Hematopoietic multipotent progenitor cell treated with erythropoietin and hydrocortisone succinate and interleukin-3 and kit ligand, for 6 days (in vitro differentiated cells): ENCODE measurements at places on chromosomes 12 and 14.
A peak's percentile ranks its signal among the peaks of the same experiment; 100 is the strongest.

GRCh38 chr12:109652233-109652976, 61.2 kb upstream of the FAM222A start:
- no peak for DNase-seq

DNA sequence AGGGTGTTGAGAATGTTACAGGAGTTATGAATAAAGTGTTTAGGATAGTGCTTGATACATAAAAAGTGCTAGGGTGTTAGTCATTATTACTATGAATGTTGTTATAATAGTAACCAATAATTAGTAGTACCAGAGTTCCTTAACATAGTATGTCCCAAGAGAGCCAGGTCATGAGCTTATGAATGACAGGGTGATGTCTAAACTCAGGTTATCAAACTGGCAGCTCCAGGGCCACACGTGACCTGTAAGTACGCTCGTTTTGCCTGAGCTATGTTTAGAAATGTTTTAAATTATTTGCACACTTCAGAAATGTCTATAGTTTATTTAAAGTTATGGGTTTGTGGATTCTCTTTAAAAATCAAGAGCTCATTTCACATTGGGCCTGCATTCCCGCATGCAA, 14.1 kb upstream of the GRIP1 start:
- DNase-seq: no peak

- no peak for DNase-seq
Observed at GRCh38 chr12:103043531-103044486, 86.3 kb downstream of the ASCL1 start.

GRCh38 chr14:25010471-25010870, 39.5 kb downstream of the STXBP6 start:
- no peak for DNase-seq

DNA sequence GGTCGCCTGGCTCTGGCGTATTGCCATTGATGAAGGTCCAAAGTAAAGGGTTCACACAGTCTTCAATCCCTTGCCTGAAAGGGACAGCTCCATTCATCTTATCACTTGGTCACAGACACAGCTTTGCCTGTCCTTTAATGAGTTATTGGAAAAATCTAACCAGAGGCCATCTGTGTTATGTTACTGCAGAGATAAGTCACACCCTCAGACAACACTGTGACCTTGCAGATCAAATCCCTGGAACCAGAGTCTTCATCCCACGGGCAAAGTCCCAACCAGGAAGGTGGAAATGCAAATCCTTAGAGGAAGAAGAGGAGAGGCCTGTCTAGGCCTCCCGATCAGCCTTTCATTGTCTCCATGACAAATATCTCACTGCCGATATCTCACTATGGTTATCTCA, 68.3 kb upstream of the SCN8A start:
- peak; percentile 85 for DNase-seq

DNA sequence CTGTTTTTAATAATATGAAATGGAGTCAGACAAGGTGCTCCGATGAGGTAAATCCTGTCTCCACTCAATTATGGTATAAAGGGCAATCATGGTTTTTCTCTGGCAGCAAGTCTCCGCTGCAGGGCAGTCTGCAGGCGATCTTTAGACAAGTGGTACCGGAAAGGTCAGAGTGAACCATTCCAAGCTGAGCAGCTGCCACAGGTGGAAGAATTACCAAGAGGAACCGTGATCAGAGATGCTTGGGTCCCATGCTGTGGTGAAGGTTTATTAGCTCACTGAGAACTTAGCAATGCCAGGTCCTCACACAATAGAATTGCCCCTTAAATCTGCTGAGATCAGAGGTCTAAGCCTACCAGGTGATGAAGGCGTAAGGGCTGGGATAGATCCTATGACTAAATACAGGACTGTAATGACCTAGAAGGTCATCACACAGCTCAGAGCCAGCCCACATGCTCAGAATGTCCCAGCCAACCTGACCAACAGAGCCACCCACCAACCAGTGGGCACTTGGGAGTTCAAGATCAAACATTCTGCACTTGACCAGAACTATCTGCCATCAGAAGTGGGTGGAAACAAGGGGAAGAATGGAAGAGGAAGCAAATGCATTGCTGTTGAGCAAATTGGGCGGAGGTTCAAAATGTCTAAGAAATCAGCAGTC, 175.2 kb upstream of the BCL2L14 start:
- DNase-seq: no peak

DNA sequence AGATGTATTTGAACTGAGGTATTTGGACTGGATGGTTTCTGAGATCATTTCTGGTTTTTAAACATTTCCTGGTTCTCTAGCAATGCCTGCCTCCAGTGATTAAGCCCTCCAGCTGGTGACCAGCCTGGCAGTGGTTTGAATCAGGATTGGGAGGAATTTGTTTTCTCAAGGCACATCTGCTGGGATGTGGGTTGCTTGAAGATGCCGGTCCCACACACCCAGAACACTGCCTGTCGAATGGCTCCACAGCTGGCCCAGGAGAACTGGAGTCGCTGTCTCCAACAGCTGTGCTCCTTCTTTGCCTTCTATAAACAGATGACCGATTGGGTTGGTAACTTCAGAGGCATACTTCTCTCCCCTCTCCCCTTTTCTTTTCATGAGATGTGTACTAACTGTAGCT, 258.0 kb upstream of the DDHD1 start:
- DNase-seq: no peak

DNA sequence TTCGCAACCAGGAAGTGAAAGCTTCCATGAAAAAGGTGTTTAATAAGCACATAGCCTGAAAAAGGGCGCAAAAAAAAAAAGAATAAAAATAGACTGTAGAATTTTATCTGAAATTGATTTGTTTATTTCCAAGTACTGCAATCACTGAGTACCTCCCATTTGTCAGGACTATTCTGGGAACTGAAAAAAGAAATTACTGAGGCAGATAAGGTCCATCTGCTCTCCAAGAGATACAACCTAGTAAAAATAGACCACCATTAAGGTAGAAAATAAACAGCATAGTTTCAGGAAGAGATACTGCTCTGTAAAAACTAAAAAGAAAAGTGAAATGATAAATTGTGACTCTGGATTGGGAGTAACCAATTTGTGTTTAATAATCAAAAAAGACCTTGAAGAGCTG, 24.7 kb downstream of the OR4N2 start:
- no peak for DNase-seq

GRCh38 chr14:60981633-60982455, 799 bp downstream of the SLC38A6 start:
- DNase-seq: peak; percentile 74

GRCh38 chr14:91412939-91413338, 4.7 kb downstream of the CCDC88C start:
- DNase-seq: no peak

GRCh38 chr12:1592444-1593173, 1.8 kb downstream of the FBXL14 start:
- peak; percentile 67 for DNase-seq

GRCh38 chr14:71403656-71404055, 496.4 kb downstream of the PCNX1 start:
- DNase-seq: peak; percentile 66

DNA sequence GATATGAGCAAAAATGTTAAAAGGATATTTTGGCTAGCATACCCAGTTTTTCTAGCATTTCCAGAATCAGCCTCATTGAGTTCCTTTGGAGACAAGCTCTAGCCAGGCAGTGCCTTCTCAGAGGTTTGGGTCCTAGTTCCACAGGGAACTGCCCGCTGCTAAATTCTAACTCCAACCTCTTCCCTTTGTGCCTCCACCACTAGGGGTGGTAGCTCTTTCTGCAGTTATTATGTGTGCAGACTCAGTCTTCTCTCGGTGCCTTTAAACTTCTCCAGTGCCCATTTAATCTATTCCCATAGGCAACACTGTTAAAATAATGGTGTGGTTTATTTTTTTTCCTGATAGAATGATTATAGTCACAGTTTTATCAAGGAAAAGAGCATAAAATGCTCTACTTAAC, 21.5 kb upstream of the SLC25A3 start:
- DNase-seq: peak; percentile 52

GRCh38 chr14:95097385-95097784, 59.9 kb downstream of the DICER1 start:
- no peak for DNase-seq

GRCh38 chr14:52061390-52061789, 7.5 kb downstream of the NID2 start:
- no peak for DNase-seq

DNA sequence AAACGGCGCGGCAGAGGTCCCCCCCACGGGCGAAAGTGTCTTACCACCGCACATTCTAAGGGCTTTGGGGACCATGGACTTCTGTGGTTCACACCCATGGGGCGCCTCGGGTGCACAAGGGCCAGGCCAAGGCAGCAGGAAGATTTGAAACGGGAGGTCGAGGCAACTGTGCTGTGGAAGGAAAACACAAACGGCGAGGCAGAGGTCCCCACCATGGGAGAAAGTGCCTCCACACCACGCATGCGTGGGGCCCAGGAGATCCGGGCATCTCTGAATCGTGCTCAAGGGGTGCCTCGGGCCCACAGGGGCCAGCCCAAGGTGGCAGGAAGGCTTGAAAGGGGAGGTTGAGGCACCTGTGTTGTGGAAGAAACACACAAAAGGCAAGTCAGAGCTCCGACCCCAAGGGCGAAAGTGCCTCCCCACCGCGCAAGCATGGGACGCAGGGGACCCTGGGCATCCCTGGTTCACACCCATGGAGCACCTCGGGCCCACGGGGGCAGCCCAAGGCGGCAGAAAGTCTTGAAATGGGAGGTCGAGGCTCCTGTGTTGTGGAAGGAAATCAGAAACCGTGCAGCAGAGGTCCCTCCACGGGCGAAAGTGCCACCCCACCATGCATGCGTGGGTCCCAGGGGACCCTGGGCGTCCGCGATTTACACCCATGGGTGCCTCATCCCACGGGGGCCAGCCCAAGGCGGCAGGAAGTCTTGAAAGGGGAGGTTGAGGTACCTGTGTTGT, 371.0 kb downstream of the ALG10 start:
- no peak for DNase-seq

DNA sequence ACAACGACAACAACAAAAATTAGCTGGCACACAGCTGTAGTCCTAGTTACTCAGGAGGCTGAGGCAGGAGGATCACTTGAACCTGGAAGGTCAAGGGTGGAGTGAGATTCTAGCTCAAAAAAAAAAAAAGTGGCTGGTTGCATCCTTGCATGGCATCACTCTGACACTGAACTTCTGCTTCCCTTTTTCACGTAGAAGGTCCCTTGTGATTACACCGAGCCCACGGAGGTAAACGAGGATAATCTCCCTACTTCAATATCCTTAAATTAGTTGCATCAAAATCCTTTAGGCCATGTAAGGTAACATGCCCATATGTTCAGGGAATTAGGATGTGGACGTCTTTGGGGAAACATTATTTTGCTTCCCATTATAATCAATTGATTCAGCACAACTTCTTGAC, 4.0 kb upstream of the PPP4R4 start:
- no peak for DNase-seq

DNA sequence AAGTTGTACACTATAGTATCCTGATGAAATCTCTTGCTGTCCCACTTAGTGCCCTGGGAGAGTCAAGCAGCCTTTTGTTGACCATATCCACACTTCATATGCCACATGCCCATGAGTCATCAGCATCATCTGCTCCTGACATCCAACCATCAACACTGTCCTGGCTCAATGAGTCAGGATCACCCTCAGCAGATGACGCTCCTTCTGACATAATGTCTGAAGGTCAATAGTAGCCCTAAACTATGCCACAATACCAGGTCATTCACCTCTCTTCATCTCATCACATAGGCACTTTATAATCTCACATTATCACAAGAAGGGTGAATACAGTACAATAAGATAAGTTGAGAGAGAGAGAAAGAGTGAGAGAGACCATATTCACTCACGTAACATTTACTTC, 369.0 kb upstream of the FAR2 start:
- DNase-seq: no peak

DNA sequence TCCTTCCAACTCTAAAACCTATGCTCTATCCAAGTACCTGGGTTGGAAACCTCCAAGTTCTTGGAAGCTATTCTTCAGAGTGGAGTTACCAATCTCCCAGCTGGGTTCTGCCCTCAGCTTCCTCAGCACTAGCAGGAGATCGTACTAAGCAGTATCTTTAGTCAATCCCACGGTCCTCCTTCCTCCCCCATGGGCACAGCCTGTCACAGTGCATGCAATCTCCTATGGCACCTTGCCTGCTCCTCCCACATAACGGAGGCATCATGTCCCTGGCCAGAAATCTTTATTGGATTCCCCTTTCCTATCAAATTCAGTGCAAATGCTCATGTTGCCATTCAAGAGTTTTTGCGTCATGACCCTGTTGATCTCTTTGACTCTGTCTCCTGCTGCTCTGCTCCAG, 5.4 kb upstream of the LPAR5 start:
- DNase-seq: no peak

DNA sequence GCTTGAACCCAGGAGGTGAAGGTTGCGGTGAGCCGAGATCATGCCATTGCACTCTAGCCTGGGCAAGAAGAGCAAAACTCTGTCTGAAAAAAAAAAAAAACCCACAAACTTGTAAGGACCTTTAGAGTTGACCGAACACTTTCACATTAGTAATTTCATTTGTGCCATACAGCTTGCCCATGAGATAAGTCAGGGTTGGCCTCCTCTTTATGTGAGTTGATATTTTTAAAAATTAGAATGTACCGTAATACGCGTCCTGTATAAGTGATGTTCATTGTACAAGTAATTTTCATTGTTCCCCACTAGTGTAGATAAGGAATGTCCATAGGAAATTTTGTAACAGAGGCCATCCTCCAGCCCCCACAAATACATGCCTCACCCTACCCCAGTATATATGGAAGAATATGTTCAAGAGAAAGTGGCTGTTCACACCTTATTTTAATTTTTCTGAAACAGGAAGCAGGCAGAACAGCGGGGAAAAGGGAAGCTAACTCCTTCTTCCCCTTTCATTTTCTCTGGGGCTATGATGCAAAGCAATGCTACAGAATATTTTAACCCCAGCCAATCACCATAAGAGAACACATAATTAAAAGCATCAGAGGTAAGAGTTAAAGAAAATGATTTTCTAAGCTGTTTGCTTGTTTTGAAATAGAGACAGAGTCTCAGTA, 31.9 kb upstream of the HIF1A start:
- peak; percentile 40 for DNase-seq

GRCh38 chr14:103702497-103703432, 12.5 kb downstream of the XRCC3 start:
- DNase-seq: no peak

DNA sequence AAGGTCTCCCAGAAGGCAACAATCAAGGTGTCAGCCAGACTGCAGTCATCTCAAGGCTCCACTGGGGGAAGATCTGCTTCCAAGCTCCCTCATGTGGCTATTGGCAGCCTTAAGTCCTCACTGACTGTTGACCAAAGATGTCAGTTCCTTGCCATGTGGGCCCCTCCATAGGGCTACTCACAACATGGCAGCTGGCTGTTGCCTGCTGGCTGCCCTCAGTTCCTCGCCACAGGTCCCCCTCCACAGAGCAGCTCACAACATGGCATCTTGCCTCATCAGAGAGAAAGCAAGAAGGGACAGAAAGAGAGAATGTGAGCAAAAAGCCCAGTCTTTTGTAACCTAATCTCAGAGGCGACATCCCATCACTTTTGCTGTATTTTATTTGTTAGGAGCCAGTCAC, 34.4 kb upstream of the EGLN3 start:
- DNase-seq: no peak

- DNase-seq: no peak
Observed at GRCh38 chr14:69711477-69711876, 55.5 kb upstream of the SRSF5 start.

GRCh38 chr14:77344377-77344996, 23.7 kb downstream of the GSTZ1 start:
- no peak for DNase-seq
